Glutamatergic neuron (in vitro differentiated cells): ENCODE measurements at places on chromosomes 2 and 18. TPM values are rescaled to one million over a fixed set of nuclear protein-coding genes. Genes with fewer than 3 reads are reported as not detected.

The RGPD4 gene
- total RNA-seq: 0.12 TPM

DNA sequence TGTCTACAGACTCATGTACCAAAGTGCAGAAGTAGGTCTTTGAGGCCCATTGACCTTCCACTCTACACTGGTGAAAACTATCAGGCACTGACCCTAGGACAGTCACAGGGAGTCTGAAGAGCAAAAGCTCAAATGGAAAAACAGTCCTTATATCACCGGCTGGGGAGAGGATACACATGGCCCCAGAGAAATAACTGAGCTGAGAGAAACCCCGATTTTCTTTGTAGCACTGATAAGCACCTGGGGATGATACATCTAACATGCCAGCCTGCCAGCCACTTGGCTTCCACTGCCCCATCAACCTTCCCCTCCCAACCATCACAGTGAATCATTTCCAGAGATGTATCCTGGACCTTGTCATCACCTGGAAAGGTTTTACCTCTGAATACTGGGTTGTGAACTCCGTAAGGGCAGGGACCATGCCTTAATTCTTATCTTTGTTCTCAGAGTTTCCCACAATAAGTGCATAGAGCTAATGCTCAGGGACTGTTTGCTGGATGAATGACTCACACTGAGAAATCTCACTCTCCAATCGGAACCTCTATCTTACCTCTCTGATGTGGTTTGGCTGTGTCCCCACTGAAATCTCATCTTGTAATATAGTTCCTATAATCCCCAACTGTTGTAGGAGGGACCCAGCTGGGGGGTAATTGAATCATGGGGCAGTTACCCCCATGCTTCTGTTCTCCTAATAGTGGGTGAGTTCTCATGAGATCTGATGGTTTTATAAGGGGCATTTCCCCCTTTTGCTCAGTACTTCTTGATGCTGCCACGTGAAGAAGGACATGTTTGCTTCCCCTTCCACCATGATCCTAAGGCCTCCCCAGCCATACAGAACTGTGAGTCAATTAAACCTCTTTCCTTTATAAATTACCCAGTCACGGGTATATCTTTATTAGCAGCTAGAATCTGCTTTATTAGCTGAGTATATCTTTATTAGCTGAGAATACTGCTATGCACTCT lies 37.1 kb downstream of the EVA1A start:
- no peak overlapping the region for H3K27ac ChIP-seq
- no peak for DNase-seq
- H3K36me3 ChIP-seq: no peaks in the 10 kb centered on the region
- H3K4me1 ChIP-seq: no peaks in the 10 kb centered on the region
- H3K4me3 ChIP-seq: no peak overlapping the region

- no peak overlapping the region for H3K27ac ChIP-seq
- H3K36me3 ChIP-seq: no peaks in the 10 kb centered on the region
- DNase-seq: no peak
- no peaks in the 10 kb centered on the region for H3K27me3 ChIP-seq
- no peaks in the 10 kb centered on the region for H3K4me1 ChIP-seq
Measured at GRCh38 chr2:21155365-21156136, 31.8 kb downstream of the TDRD15 start.

- no peak overlapping the region for H3K27ac ChIP-seq
- peaks cover 23% of the 10 kb centered on the region for H3K4me1 ChIP-seq
- no peak overlapping the region for H3K4me3 ChIP-seq
- no peaks in the 10 kb centered on the region for H3K36me3 ChIP-seq
- DNase-seq: no peak
Measured at GRCh38 chr18:78993014-78993926, 13.7 kb downstream of the SALL3 start.

The GKN1 gene
- not detected for total RNA-seq
